Activated CD8-positive, alpha-beta memory T cell treated with anti-CD3 and anti-CD28 coated beads for 1 hour (primary cell): ENCODE measurements at places on chromosomes 6 and 20.

DNA sequence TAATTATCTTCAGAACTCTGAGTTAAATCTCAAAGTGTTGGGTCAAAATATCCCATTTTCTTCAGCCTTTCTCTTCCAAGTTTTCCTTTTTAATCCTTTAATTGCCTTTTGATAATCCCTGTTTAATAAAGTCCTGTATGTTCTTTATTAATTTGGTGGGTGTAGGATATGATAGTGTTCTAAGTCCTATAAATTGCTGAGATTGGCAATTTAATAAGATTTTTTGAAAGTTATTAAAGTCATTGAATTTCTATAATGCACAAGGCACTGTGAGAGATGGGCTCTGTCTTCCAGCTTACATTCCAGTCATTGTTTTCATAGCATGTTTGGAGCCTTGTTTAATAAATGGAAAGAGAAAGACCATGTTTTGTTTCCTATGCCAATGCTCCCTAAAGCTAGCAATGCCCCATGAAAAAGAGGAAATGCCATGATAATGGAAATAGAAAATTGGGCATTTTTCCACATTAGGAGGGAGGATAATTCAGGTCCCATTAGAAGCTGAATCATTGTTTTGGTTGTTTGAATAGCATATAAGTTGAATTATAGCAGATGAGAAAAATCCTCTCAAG, 404.8 kb downstream of the CD109 start:
- no peak for DNase-seq

DNA sequence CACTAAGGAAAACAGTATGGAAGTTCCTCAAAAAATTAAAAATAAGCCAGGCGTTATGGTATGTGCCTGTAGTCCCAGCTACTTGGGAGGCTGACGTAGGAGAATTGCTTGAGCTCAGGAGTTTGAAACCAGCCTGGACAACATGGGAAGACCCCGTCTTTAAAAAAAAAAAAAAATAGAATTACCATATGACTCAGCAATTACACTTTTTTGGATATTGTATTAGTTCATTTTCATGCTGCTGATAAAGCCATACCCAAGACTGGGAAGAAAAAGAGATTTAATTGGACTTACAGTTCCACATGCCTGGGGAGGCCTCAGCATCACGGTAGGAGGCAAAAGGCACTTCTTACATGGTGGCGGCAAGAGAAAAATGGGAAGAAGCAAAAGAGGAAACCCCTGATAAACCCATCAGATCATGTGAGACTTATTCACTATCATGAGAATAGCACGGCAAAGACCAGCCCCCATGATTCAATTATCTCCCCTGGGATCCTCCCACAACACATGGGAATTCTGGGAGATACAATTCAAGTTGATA, 10.8 kb upstream of the SMIM29 start:
- no peak for DNase-seq

- DNase-seq, result no peak
Measured at GRCh38 chr20:31663838-31664695, 26.4 kb downstream of the COX4I2 start.

DNA sequence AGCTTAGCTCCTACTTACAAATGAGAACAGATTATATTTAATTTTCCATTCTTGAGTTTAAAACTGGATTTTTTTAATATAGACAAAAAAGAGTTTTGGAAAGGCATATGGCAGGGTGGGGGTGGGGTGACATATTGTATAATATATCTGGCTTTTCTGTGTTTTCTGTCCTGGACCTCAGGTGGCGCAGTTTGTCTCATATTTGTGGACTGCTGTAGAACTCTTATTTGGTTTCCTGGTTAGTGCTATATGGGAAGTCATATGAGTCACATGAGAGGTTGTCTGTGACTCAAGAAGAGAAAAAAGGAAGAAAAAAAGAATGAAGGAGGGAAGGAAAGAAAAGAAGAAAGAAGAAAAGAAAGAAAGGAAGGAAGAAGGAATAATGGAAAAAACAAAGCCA, 131.8 kb downstream of the CLVS2 start:
- no peak for DNase-seq

GRCh38 chr6:82680192-82680591, 316.6 kb downstream of the TPBG start:
- DNase-seq, result no peak

DNA sequence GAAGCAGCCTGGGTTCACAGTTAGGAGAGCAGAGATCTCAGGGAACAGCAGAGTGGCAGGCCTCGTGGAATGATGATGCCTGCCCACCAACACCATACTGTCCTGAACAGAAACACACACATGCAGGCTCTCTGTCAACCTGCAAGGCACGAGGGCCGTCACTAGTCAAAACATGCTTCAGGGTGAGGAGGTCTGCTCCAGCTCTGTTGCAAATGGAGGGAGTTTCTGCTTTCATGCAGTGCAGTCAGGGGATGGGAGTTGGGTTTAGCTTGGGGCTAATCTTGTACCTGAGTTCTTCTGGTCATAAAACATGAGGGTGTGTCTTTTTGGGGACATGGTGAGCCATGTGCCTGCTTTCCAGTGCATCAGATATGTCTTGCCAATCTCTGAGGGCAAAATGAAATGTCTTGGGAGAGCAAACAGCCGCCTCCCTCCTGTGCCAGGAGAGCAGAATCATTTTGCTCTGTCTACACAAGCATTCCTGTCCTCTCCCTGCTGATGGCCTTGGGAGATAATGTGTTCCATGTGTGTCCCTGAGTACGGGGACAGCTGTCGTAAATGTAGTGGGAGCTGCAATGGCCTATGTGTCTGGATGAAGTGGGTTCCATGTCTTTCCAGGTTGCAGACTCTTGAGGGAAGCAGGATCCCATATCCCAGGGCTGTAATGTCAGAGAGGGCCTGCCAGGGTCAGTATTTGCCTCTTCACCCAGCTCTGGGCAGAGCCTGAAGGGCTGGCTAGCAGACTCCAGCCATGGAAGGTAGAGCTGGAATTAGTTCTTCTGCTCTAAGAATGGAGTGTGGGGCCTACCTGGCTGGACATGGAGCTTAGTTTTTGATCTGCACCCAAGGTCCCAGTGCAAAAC, 40.6 kb downstream of the MAFB start:
- no peak for DNase-seq
